ENCODE measurements at places on chromosomes 6 and 20.

DNA sequence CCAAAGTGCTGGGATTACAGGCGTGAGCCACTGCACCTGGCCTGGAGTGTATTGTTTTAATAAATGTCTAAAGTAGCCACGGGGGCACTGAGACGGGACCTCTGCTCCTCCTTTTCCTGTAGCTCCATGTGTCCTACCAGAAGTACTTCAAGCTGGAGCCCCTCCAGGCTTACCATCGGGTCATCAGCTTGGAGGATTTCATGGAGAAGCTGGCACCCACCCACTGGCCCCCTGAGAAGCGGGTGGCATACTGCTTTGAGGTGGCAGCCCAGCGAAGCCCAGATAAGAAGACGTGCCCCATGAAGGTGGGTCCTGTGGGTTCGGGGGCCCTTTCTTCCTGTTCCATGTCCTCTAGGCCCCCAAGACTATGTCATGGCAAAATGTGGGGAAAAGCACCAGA is 7.5 kb downstream of the POFUT1 start:
- no peak for DNase-seq

- no peak for DNase-seq
Measured at GRCh38 chr20:14142171-14142570, 146.9 kb downstream of the MACROD2 start.

DNA sequence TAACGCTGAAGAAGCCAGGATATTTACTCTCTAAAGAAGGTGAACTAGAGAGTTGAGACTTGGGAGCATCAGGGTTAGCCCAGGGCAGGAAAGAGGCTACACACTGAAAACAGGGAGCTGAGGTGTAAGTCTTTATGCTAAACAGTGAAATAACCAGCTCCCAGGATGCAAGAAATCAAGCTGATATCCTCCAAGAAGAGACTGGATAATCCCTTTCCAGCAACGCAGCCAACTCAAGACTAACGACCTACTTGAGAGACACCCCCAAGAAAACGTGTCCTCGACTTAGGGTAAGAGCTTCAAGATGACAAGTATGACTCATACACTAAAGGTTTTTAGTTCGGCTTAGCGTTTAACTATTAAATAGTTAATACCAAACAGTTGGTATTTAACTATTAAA is 202.2 kb downstream of the TASP1 start:
- no peak for DNase-seq

- no peak for DNase-seq
Measured at GRCh38 chr20:38002422-38002821, 30.8 kb downstream of the TTI1 start.

GRCh38 chr6:43455531-43456428 is at the start of gene DLK2:
Gene DLK2, minus strand, starts transcription at chr6:43455548. Its CDS starts 723 bp downstream, at chr6:43454825.
- DNase-seq, result no peak

DNA sequence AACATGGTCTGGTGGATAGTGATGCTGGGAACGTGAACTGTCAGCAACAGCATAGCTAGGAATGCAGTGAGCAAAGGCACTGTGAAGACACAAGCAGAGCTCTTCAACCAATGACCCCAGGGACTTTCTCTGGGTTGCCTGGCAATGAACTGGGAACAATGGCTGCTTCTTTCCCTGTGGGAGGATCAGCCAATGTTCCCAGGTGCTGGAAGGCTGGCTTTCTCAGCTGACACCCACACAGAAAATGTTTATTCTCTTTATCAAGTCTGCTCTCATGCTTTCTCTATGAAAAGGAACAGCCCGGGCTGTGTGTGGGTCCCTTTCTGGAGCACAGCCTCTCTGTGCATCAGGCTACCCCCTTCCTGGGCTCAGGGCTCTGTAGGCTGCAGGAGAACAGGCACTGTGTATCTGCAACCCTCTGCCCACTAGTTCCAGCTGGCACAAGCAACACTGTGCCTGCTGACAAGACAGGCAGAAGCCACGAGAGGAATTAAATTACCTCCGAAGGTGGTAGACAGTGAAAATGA is 54.2 kb downstream of the HFE start:
- no peak for DNase-seq

DNA sequence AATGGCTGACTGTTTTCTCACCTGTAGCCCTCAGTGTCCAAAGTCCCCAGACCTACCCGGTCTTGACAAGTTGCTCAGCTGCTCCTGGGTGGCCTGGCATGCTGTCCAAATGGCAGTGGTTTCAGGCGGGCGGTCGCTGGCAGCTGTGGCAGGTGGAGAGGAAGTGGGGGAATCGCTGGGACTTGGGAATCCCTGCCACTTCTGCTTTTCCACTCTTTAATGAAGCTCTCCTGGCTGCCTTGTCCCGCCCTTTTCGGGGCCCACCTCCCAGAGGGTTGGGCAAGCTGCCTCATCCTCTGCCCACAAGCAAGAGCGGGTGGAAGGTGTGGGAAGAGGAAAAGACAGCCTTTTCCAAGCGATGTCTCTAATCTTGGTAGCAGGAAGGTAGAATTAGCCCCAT is at the start of gene OCSTAMP:
TSS of gene OCSTAMP (minus strand) at position 194 of the 400 bp plus-strand sequence. CDS start at position 100, 94 bp downstream.
- no peak for DNase-seq

- no peak for DNase-seq
Measured at GRCh38 chr20:52081066-52081465, 110.5 kb downstream of the ZFP64 start.

GRCh38 chr6:111478749-111479148 is 4.3 kb downstream of the REV3L start:
- no peak for DNase-seq

DNA sequence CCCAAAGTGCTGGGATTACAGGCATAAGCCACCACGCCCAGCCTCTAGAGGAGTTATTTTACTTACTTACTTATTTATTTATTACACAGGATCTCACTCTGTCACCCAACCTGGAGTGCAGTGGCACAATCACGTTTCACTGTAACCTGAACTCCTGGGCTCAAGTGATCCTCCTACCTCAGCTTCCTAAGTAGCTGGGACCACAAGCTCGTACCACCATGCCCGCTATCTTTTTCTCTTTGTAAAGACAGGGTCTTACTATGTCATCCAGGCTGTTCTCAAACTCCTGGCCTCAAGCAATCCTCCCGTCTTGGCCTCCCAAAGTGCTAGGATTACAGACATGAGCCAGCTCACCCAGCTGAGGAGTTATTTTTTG is 1.6 kb upstream of the TRIB3 start:
- DNase-seq, result no peak

DNA sequence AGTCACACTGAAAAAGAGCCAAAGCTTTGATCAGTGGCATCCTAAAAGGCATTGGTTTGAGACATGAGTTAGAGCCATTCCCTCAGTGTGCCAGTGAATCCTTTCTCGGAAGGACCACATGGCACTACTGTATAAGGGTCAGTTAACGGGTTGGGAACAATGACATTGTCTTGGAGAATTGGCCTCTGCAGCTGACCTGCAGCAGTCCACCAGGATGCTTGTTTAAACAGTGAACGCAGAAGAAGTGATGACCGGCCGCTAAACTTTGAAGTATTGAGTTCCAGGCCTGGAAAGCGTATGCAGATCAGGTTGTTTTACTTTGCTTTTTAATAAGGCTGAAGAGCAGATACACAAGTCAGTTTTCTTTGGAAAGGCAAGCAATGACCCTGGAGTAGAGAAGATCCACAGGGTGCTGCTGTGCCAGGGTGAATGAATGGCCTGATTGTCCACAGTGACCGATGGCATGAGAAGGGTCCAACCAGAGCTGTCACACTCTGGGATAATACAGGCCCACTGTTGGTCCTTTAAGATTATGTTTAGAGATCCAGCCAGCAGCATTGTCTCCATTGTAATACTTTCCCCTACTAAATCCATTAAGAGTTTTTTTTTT is 57.8 kb downstream of the GMPR start:
- DNase-seq, result peak; percentile 12

GRCh38 chr6:43702534-43703440 is 15.2 kb upstream of the MRPS18A start:
- peak; percentile 80 for DNase-seq

GRCh38 chr6:150676344-150676743 is 76.7 kb downstream of the PLEKHG1 start:
- DNase-seq, result no peak

Measured in ascending aorta (tissue), 2 donors.